ENCODE measurements at places on chromosomes 12 and 14.

DNA sequence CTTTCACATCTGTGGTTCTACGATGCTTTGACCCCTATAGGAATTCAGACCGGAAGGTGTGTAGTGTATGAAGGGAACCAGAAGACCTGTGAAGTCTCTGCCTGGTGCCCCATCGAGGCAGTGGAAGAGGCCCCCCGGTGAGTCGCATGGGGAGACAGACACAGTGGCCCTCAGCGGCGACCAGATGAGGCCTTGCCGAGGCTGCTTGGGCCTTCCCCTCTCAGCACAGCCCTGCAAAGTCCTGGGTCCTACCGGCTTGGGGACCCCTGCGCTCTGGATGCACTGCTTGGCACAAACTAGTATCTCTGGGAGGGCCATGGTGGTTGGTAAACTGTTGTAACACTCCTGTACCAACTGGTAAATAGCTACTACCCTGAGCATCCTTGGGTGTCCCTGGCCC lies 29.7 kb downstream of the P2RX7 start:
- DNase-seq, result no peak

- no peak for DNase-seq
Observed at GRCh38 chr14:97149775-97150174, 352.6 kb downstream of the VRK1 start.

GRCh38 chr12:3187846-3188770 lies 110.9 kb downstream of the TSPAN9 start:
- DNase-seq, result no peak

GRCh38 chr12:117236456-117237001 lies 46.3 kb upstream of the FBXO21 start:
- peak; percentile 50 for DNase-seq

- DNase-seq, result no peak
Observed at GRCh38 chr14:75156901-75157300, 19.5 kb downstream of the TMED10 start.

DNA sequence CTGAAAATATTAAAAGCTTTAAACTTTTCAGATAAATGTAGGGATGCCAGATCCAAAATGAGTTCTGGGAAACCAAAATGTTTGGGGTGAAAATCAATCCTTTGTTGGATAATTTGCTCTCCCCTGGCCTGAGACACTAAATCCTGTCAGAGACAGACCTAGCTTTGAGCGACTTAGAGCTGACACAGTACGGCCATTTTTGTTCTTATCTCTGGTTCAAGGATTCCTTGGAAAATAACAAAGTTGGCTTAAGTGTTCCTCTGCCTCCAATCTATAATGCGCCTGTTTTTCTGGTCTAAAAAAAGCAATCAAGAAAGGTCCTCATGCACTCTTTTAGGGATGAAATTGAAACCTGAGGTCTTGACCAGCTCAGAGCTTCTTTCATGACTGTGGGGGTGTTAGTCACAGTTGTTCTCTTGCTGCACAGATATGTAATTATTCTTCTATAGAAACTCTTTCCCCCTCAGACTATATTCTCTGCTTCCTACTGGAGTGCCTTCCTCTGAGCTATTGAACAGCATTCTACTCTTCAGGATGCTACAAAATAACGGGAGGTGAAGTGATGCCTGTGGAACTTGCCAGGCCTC lies 52.3 kb upstream of the EGLN3 start:
- no peak for DNase-seq

- DNase-seq, result no peak
Observed at GRCh38 chr12:50477241-50477832, 27.4 kb upstream of the DIP2B start.

GRCh38 chr12:120909633-120910298 lies 5.6 kb upstream of the SPPL3 start:
- no peak for DNase-seq

DNA sequence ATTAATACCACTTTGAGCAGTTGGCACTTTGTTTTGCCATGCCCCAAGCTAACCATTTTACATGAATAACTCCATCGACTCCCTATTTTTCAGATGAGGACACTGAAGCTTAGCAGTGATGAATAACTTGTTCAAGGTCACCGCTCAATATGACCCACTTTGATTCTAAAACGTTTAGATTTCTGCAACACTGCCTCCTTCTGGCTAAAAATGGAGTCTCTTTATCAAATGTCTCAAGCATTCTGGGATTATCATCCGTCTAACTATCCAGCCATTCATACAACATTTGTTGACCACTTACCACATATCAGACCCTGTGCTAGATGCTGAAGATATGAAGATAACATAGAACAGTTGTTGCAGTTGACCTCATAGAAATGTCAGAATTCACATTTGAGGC lies 298.0 kb downstream of the PPFIA2 start:
- no peak for DNase-seq

GRCh38 chr12:130097798-130098255 lies 64.4 kb upstream of the FZD10 start:
- DNase-seq, result no peak
